Kidney (tissue), 22 donors: ENCODE measurements at places on chromosomes 11 and 22. TPM values are rescaled to one million over a fixed set of nuclear protein-coding genes. Genes with fewer than 3 reads are reported as not detected.

DNA sequence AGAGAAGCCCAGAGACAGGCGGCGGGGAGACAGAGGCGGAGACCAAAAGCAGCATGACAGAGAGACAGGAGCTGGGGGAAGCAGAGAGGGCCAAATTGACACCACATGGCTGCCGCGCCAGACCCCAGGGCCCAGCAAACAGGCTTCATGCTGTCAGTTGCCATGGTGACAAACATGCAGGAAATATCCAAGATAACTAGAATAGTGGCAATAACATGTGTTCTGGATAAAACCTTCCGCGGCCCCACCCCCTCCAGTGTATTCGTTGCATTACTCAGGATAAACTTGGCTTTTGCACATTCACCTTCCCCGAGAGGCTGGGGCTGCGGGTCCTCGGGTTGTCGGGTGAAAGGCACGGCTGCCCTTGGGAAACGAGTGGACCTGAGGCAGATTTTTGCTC is 49.9 kb upstream of the CDON start:
- H3K4me3 ChIP-seq = no peak overlapping the region
- H3K27ac ChIP-seq = no peak overlapping the region
- no peaks in the 10 kb centered on the region for H3K36me3 ChIP-seq
- no peak for DNase-seq
- no peaks in the 10 kb centered on the region for H3K27me3 ChIP-seq
- peaks cover 3% of the 10 kb centered on the region for H3K4me1 ChIP-seq

DNA sequence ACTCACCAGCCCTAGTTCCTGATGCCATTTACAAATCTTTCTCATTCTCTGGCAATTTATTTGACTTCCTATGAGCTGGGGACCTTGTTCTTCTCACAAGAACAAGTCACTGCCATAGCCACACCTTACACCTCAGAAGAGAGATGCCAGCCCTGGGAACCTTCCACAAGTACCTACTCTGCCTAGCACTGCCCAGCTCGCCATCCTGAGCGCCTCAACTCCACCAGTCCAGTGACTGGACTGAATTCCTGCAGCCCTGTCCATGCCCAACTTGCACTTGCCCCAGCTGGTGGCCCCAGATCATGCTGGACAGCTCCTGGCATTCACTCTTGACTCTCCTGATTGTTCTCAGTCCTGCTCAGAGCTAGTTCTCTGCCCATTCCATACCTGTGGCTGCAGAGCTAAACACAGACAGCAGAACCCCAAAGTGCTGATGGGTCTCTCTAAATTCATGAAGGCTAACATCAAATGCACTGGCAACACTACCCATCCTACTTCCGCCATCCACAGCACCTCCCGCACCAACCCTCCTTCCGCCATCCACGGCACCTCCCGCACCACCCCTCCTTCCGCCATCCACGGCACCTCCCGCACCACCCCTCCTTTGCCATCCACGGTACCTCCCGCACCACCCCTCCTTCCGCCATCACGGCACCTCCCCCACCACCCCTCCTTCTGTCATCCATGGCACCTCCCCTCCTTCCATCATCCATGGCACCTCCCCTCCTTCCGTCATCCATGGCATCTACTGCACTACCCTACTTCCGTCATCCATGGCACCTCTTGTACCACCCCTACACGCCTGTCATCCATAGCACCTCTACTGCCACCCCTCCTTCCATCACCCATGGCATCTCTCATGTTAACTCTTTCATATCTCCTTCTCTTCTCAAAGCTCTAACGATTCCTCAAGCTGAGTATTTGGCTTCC is 23.6 kb upstream of the SLC25A1 start:
- DNase-seq = no peak
- no peak overlapping the region for H3K27ac ChIP-seq
- no peak overlapping the region for H3K4me3 ChIP-seq
- H3K4me1 ChIP-seq = no peaks in the 10 kb centered on the region
- no peaks in the 10 kb centered on the region for H3K36me3 ChIP-seq
- no peaks in the 10 kb centered on the region for H3K27me3 ChIP-seq

DNA sequence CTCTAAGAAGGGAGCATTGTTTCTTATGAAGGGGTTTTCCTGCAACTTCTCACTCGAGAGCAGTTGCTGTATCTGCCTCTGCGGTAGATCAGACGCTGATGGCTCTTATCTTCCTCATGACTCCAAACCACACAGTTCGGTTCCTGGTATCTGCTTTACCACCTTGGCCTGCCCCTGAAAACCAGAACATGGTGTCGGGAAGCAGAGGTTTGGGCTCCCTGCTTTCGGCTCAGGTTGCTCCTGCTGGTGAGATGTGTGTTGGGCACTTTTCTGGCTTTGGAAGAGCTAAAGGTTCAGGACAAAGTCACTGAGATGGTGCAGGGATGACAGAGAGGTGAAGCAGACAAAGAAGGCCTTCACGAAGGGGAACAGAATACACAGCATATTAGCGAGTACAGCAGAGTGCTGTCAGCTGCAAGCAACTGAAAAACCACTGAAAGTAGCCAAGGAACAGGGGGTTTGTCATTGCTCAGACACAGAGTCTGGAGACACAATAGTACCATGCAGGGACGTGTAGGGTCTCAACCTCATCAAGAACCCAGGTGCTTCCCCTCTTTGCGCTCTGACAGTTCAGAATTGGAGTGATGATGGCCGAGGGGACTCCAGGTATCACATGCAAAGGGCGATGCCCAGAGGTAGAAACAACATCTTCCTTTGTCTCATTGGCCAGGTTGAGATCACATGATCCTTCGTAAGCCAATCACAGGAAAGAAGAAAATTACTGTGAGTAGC is 11.9 kb upstream of the CSF2RB start:
- H3K4me1 ChIP-seq = no peaks in the 10 kb centered on the region
- no peak for DNase-seq
- H3K4me3 ChIP-seq = no peak overlapping the region
- no peaks in the 10 kb centered on the region for H3K36me3 ChIP-seq
- no peak overlapping the region for H3K27ac ChIP-seq

DNA sequence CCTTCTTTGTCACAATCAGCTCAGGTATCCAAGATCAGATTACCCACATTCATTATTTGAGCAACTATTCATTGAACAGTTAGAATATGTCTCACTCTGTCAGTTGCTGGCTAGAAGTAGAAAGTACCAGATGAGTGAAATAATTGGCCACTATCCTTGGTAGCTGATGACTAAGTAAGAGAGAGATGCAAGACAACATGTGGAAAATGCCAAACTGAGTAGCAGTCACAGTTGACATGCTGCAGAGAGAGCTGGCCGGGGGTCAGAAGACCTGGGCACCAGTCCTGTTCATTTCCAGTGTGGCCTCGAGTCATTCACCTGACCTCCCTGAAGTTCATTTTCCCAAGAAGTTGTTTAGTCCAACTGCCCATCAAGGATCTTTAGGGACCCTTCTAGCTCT is 22.5 kb upstream of the SMIM35 start:
- H3K4me3 ChIP-seq = no peak overlapping the region
- H3K4me1 ChIP-seq = no peaks in the 10 kb centered on the region
- no peaks in the 10 kb centered on the region for H3K27me3 ChIP-seq
- no peak overlapping the region for H3K27ac ChIP-seq
- H3K36me3 ChIP-seq = no peaks in the 10 kb centered on the region

DNA sequence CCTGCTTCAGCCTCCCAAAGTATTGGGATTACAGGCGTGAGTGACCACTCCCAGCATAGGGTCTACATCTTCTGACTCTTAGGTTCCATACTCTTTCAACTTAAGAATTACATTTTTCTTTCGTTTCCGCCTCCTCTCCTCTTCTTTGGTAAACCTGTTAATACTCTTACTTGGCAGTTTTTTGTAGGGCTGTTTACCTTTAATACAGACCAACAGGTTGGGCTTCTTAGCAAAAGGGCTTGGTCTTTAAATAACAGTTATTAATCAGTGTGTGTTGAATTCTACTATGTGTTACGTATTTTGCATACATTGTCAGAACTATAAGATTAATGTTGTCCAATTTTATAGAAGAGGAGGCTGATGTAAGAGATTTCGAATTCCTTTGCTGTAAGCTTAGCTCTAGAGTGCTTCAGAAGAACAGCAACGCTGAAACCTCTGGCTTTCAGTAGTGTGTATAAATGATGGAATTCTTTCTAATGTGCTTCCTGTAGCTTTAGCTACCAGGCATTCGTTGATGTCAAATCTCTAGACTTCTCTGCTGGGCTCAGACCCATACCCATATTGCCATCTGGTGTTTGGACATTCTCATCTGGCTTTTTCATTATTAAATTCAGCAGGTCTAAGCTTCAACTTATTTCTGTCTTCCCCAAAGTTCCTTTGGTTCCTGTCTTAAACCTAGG is 3.1 kb downstream of the FDX1 start:
- no peaks in the 10 kb centered on the region for H3K27me3 ChIP-seq
- peaks cover 3% of the 10 kb centered on the region for H3K36me3 ChIP-seq
- no peak overlapping the region for H3K27ac ChIP-seq
- DNase-seq = no peak
- peaks cover 10% of the 10 kb centered on the region for H3K4me1 ChIP-seq

GRCh38 chr11:103968685-103969084 is 67.8 kb upstream of the DDI1 start:
- no peak overlapping the region for H3K27ac ChIP-seq
- no peaks in the 10 kb centered on the region for H3K36me3 ChIP-seq
- no peak for DNase-seq
- H3K27me3 ChIP-seq = no peaks in the 10 kb centered on the region

VPREB1 gene
- total RNA-seq = not detected

HMBS gene
- 16.7 TPM for total RNA-seq

MMP12 gene
- not detected for total RNA-seq

UPK2 gene
- total RNA-seq = not detected

SMC1B gene
- total RNA-seq = not detected
